ENCODE measurements at places on chromosomes 4 and X.

- DNase-seq: no peak
Measured at GRCh38 chr4:14321723-14322122, 680.6 kb upstream of the CPEB2 start.

DNA sequence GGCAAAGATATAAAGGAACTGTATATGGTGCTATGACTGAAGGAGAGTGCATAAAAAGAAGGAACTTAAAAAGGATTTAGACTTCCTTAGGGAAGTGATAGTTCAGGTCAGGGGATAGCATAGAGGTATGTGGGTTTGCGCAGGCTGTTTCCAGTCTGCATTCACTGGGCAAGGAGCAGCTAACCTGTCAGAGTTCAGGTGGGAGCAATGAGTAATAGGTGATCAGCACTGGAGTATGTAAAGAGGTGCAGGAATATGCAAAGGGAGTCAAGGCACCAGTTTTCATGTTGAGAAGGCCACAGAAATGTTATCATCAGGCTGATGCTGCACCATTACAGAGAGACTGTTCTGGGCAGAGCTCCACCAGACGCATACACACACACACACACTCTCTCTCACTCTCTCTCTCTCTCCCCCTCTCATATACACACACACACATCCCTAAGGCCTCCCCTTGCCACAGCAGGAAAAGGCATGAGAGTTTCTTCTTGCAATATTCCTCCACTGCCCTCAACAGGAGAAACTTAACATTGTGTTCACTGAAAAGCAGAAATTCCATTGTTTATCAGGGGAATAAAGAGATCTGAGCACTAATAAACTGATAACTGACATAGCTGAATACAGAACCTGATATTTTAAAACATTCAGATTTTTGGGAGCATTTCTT, 256.4 kb upstream of the GRID2 start:
- no peak for DNase-seq

DNA sequence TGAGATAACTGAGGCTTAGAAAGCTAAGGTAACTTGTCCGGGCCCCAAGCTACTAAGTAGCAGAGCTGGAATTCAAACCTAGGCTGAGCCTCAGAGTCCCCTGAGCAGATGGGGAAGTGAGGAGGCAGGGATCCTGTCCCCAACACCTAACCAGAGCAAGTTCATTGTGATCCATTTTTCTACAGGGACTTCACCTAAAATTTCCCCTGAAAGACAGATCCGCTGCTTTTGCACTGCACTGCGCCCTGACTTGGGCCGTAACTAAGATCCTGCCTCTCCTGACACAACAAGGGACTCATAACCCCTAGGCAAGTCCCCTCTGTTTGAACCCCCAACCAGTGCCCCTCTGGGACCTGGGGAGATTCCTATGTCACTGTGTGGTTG, 25.6 kb upstream of the MTM1 start:
- DNase-seq: no peak

GRCh38 chrX:64398088-64398487, 2.8 kb upstream of the MTMR8 start:
- no peak for DNase-seq

GRCh38 chr4:147749811-147750321, 18.0 kb downstream of the ARHGAP10 start:
- DNase-seq: no peak

DNA sequence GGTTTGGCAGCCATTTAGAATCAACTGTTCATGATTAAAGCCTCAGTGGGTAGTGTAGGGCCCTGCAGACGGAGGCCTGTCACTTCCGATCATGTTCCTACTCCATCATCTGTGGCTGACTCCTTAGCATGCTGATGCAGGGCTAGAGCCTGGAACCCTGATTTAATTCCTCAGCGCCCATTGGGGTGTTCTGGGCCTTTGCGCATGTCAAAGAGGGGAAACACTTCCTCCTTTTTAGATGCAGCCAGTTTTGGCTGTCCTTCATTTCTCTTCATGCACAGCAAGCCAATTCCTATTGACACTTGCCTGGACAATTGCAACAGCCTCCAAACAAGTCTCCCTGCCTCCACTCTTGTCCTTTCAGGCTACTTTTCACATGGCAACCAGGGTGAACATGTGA, 51.9 kb upstream of the MAGEA4 start:
- DNase-seq: no peak

DNA sequence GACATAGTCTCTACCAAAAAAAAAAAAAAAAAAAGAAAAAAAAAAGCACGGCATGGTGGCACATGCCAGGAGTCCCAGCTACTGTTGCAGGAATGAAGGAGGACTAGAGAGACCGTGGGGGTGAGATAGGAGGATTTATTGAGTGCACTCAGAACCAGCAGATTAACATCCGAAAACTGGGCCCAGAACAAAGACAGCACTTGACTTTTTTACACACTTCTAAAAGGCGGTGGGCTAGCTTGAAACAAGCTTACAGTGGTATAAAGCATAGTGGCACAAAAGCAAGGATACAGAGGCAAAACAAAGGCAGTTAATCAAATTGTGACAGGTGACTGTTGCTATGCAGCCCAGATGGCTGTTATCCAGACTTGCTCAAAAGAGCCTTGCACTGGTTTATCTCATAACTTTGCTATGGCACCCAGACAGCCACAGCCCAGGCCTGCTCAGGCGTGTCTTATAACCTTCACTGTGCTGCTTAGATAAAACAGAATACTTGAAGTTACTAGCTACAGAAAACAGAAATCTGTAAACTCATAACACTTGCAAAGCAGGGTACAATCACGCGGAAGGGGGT, 9.9 kb upstream of the PI4K2B start:
- DNase-seq: no peak

DNA sequence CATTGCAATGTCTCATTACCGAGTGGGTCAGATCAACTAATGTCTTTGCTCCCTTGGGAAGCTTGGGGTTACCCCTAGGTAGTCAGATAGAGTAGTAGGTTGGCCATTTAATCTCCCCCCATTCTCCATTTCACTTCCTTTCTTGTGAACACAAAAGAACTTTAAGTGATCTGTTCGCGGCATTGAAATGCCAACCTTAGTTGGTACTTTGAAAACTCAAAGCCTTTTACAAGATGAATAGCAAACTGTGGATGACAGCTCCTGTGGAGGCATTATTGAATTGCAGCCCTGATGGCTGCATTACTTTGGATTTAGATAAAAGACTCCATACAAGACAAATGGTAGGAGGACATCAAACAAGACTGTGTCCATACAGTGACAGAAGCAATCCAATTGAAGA, 469.1 kb downstream of the GBA3 start:
- DNase-seq: no peak

DNA sequence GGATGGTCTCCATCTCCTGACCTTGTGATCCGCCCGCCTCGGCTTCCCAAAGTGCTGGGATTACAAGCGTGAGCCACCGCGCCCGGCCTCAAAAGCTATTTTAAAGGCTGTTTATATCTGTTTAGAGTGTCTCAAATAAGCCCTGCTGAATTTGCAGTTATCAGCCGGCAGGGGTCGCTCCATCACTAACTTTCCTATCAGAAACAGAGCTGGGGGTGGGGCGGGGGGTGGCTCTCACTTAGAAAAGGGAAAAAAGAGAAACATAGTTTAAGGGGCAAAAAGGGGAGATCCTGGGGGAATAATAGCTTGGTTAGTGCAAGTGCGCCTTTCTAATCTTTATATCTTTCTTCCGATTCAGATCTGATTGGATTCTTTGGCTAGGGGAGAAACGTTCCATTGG, 450.7 kb downstream of the UBE2NL start:
- DNase-seq: no peak

- DNase-seq: no peak
Measured at GRCh38 chr4:41384992-41385391, 128.3 kb downstream of the UCHL1 start.

- DNase-seq: no peak
Measured at GRCh38 chr4:114600672-114601071, 2.1 kb downstream of the UGT8 start.

DNA sequence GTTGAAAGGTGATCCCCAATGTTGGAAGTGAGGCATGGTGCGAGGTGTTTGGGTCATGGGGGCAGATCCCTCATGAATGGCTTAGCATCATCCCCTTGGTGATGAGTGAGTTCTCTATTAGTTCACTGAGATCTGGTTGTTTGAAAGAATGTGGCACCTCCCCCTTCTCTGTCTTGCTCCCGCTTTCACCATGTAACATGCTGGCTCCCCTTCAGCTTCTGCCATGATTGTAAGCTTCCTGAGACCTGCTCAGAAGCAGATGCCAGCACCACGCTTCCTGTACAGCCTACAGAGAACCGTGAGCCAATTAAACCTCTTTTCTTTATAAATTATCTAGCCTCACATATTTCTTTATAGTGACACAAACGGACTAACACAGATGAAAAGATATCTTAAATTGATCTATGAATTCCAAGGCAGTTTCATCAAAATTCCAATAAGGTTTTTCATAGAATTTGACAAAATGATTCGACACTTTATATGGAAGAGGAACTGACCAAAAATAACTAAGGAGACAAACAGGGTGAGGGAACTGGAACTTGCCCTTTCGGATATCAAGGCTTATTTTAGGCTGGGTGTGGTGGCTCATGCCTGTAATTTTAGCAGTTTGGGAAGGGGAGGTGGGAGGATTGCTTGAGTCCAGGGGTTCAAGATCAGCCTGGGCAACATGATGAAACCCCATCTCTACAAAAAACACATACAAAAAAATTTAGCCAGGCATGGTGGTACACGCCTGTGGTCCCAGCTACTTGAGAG, 56.9 kb upstream of the OGT start:
- no peak for DNase-seq

DNA sequence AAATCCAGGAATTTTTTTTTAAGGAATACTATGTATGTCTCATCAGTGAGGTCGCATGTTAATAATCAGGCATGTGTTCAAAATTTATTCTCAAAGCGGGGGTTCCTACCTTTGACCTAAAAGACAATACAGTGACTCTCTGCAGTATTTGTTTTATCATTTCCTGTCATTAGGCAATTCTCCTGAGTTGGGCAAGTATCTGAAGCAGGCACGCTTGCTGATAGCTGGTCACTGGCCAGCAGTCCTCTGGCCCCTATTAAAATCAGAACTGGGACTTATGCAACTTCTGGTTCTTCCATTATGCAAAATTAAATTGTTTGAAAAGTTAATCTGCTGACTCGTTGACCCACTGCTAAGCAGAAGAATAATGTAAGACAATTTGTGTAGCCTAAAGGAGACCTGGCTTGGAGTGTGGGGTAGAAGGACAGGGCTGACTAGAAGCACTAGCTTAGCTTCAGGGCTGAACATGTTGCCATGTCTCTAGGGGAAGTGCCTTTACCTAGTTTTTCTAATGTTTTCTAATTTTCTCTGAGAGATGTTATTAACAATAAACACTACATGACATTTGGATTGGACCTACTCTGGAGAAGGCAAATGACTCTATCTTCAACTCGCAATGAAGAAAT, 36.0 kb upstream of the GABRA2 start:
- no peak for DNase-seq

DNA sequence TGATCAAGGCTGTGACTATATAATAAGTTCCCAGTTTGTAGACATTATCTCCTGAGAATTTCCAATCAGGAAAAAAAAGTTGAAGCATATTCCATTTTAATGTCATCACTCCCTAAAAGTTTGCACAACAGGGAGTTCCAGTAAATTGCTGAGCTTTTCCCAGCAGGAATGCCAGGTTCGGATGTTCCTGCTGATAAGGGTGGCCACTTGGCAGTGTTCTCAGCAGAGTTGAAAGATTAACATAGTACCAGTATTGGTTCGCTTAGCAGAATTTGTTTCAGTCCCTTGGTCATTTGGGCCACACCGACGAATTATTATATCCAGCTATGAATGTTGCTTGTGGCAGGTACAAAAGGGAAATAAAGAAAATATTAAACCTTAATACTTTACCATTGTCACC, 5.2 kb upstream of the CXCL2 start:
- DNase-seq: no peak

DNA sequence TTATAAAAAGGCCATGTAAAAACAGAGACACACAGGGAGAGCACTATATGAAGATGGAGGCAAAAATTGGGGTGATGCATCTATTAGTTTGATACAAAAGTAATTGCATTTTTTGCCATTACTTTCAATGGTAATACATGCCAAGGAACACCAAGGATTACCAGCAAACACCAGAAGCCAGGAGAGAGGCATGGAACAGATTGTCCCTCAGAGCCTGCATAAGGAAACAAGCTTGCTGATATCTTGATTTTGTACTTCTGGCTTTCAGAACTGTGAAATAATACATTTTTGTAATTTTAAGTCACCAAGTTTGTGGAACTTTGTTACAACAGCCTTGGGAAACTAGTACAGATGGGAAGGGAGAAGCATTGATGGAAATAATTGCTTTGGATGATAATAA, 45.6 kb upstream of the BOD1L1 start:
- no peak for DNase-seq

DNA sequence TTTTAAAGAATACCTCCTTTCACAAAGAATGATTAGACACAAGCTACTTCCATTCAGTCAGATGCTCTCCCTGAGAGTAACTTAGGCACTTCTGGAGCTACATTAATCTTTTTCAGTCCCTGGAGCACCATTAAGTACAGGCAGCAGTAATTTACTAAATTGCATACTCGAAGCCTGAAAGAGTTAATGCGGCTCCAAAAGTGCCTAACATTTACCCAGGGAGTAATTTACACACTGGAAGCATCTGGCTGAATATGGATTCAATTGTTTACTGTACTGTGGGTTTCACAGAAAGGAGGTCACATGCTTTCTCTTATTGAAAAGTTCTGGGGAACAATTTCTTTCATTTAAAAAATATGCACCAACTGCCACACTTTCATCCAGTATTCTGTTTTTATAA, 260.8 kb upstream of the TENM3 start:
- DNase-seq: no peak

DNA sequence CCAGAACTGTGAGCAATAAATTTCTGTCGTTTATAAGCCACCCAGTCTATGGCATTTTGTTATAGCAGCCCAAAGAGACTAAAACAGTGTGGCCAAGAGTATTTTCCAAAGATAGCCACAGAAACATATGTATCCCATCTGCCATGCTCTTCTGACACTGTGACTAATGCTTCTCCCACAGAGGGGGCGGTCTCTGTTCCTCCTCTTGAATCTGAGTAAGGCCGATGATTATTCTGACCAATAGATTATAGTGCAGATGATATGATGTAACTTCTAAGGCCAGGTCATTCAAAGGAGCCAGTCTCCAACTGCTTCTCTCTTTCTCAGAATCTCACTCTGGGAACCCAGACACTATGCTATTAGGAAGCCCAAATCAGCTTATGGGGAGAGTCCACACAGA, 570.7 kb downstream of the BCOR start:
- no peak for DNase-seq

- no peak for DNase-seq
Measured at GRCh38 chr4:172411149-172411548, 597.9 kb downstream of the GALNTL6 start.

DNA sequence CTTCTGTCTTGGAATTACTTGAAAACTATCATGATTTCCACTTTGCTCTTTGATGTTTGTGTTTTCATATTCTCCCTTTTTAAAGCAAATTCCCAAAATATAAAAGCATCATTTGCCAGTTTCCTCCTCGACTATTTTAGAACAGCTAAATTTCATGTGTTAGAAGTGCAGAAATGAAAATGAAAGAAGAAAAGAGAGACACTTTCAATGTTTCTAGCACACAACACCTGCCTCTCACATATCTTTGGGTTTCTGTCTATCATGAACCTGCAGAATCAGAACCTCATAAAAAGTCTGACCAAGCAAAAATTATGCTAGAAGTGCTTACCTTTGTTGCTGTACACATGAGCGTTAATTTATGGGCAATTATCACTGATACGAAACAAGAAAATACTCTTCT, 1.9 kb upstream of the NEUROG2 start:
- no peak for DNase-seq
